ENCODE measurements at places on chromosomes 6 and 20.

DNA sequence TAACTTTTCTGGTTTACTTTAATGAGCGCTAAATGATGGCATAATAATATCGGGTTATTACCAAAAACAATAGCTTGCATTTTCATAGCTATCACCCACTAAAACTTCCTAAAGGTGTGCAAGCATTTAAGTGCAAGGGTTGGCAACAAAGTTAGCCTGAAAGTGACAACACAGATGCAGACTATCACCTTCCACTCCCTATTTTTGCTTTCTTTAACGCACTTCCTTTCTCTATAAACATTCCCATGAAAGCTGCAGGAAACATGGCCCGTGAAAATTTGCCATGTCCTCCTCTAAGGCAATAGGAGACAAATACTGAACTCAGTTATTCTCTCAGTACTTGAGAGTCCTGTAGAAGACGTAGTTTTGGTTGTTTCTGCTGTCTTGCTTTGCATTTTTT is 2.7 kb downstream of the MYCT1 start:
- DNase-seq, result no peak

- no peak for DNase-seq
Observed at GRCh38 chr6:72741083-72741482, 119.2 kb downstream of the KCNQ5 start.

- DNase-seq, result no peak
Observed at GRCh38 chr6:28633445-28634215, 107.9 kb downstream of the GPX5 start.

- DNase-seq, result no peak
Observed at GRCh38 chr20:31845300-31845863, at the start of gene FOXS1. FOXS1 (minus strand) TSS chr20:31845604; CDS start chr20:31845542, 62 bp downstream.

DNA sequence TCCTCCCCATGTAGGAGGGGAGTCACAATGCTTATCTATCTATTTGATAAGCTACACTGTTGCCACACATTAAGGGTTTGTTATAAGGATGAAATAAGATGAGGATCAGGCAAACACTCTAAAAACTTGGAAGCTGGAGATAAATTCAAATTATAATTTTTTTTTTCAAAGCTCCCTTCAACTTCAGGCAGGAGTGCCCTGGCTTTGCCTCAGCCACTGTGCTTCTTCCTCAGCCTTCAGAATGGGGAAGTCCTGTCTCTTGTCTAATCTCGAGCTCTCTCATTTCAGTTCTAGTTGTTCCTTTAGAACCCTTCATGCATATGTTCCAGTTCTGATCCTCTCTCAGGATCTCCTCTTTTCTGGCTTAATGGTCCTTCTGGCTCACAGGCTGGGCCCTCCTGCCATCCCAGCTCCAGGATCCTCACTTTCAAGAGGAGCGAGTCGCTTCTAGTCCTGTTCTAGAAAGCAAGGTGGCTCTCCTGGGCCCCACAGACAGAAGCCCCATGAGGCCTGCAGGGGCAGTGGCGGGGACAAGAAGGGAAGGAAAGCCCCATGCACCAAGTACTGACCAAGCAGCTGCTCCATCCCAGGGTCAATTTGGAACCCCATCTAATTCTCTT is 164.3 kb downstream of the VEGFA start:
- DNase-seq, result no peak

DNA sequence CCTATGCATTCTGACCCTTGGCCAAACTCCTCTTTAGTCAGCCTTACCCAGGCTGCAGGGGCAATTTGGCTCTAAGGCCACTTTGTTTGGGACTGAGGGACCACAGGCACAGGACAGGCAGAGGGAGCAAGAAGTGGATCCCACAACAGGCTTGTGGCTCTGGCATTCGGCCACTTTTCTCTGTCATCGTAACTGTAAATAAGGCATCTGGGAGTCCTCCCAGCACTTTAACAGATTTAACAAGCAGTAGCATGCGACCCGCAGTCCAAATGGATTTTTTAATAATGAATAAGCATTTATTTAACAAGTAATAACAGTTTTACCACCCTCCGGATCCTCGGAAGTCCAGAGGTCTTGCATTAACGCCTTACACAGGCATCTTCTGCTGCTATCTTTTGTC is 16.1 kb upstream of the CDH22 start:
- DNase-seq, result no peak

GRCh38 chr6:111809264-111809663 is 64.0 kb downstream of the FYN start:
- DNase-seq, result no peak

DNA sequence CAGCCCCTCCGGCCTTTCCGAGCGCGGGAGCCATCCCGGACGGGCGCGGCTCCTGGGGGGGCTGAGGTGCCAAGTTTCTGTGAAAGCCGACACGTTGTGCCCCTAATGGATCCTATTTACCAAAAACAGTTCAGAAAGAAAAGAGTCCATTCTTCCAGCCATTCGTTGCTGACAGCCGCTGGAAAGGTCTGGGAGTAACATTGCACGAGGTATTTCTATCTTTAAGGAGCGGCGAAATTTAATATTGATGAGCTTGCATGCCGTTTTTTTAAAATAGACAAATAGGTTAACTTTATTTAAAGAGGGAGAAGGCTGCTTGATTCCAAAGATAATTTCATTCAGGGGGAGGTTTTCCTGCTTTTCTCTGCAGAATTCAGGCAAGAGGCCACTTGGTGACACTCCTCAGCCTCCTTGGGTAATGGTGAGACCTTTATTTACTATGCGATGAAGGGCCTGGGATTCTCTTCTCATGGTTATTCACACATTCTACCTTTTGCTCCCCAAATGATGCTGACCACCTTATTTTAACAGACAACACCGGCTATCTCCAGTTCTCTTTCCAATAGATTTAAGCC is 988 bp downstream of the TIAM2 start:
- DNase-seq, result no peak

GRCh38 chr20:33908336-33908735 is 85.4 kb upstream of the RALY start:
- DNase-seq, result no peak

Data from NCI-H1436 treated with DMSO at 0.1 percent for 48 hours (cell line).